ENCODE measurements at places on chromosomes 2 and 18.

- peak; percentile 13 for DNase-seq
These were observed 12.6 kb upstream of the KDSR start for GRCh38 chr18:63379639-63379962.

DNA sequence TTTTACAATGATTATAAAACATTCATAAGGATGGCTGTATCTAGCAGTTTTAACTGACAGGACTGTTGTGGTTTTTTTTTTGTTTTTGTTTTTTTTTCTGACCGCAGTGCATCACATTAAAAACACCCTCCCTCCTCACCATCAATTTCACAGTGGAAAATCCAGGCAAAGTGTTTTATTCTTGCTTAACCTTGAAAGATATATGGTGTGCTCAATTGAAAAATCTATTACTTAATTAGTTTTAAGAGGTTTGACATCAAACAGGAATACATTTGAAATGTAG lies 250.7 kb downstream of the DLGAP1 start:
- no peak for DNase-seq

DNA sequence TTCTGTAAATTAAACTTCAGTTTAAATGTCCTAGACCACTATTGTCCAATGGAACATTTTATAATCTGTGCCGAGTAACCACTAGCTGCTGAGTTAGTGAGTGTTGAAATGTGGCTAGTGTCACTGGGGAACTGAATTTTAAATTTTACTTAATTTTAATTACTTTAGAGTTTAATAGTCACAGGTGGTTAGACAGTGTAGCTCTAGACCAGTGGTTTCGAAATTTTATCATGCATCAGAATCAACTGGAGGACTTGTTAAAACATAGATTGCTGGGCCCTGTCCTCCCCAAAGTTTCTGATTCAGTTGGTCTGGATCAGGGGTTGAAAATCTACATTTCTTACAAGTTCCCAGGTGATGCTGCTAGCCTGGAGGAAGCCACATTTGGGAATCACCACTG lies 110.4 kb downstream of the FMNL2 start:
- no peak for DNase-seq

GRCh38 chr18:48075707-48076093 lies 145.2 kb upstream of the SMAD2 start:
- DNase-seq: no peak

GRCh38 chr2:218006741-218007140 lies 3.9 kb upstream of the TNS1 start:
- DNase-seq: no peak

- peak; percentile 50 for DNase-seq
These were observed 171.5 kb upstream of the SIX2 start for GRCh38 chr2:45180779-45181178.

DNA sequence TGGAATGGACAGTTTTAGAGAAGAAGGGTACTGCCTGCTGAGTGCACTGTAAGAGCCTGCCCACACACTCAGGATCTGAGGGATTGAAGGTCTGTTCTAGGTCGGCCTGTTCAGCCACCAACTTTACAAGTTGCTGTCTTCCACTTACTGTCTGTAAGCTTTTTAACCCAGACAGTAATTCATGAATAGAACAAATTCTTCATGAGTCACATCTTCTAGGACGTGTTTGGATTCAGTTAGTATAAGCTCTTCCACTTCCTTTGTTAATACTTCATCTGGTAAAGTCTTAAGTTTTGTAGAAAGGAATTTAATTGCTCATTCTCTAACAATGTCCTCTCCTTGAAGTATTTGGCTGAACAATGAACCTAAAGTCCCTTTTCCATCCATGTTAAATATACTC lies 74.6 kb downstream of the PDE11A start:
- peak; percentile 49 for DNase-seq

DNA sequence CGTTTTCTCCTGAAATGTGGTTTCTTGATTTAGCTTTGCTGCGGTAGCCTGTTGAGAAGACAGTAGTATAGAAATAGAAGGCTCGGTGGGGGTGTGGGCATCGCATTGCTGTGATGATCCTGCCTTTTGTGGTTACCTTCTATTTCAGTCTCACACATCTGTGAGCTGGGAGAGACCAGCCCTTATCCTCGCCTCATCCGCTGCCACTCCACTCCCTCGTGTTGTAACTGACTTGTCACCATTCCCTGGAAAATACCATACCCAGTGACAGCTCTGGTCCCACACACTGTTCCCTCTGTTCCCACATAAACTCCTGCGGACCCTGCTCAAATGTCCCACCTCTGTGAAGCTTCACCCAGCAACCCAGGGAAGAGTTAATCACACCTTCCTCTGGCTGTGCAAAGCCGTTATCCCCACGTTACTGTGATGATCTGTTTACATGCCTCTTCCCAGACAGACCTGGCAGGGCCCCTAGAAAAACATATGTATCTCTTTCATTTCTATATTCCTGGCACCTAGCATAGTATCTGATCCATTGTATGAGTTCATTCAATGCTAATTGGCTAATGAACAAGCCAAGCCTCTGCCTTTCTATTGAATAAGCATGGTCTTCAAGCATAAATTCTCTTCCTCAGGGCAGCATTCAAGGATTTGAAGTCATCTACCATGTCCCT lies 114.6 kb downstream of the MAPK4 start:
- no peak for DNase-seq

All from GM03348 (cell line).